ENCODE measurements at places on chromosomes 13 and 19.

GRCh38 chr13:46160471-46161066 lies 21.4 kb downstream of the LCP1 start:
- no peak for DNase-seq

DNA sequence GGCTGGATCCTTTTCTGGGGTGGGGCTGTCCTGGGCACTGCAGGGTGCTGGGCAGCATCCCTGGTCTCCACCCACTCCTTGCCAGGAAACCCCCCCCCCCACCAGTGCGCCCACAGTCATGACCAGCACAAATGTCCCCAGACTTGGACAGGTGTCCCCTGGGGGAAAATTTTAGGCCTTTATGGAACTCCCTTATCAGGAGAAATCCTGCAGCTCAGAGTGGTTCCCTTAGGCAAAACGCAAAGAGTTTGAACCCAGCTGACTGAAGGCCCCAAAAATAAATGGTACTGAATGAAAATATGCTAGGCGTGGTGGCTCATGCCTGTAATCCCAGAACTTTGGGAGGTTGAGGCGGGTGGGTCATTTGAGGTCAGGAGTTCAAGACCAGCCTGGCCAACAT lies 51.8 kb downstream of the GADD45B start:
- no peak for DNase-seq

- DNase-seq: no peak
These were observed 1552.2 kb downstream of the PCDH9 start for GRCh38 chr13:65677906-65678305.

DNA sequence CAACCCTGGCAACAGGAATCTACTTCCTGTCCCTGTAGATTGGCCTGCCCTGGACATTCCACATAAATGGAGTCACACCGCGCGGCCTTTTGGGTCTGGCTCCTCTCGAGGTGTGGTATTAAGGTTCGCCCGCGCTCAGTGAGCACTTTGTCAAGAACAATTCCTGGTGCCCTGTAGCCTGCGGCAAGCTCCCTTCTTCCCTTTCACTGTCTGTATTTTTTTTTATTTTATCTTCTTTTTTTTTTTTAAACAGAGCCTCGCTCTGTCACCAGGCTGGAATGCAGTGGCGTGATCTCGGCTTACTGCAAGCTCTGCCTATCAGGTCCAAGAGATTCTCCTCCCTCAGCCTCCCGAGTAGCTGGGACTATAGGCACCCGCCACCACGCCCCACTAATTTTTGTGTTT lies 28.3 kb downstream of the PEX11G start:
- no peak for DNase-seq

DNA sequence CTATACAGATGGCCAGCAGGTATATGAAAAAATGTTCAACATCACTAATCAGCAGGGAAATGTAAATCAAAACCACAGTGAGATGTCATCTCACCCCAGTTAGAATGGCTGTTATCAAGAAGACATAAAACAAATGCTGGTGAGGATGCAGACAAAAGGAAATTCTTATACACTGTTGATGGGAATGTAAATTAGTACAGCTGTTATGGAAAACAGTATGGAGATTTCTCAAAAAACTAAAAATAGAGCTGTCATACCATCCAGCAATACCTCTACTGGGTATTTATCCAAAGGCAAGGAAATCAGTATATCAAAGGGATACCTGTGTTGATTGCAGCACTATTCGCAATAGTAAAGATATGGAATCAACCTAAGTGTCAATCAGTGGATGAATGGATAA lies 22.9 kb downstream of the COG3 start:
- no peak for DNase-seq

DNA sequence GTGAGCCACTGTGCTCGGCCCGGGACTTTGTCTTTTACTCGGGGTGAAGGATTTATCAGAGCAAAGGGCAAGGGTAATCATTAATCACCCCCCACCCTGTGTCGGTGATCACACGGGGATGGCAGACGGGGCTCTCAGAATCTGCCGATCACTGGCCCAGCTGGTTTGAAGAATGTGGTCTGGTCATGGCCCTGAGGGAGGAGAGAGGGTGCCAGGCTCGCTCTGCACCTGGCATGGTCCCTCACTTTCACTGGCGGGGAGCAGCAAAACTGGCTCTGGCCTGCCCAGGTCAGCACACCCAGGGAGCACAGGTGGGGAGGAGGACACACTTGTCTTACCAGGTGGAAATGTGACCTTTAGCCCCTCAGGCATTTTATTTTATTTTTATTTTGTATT lies 10.2 kb downstream of the REEP6 start:
- no peak for DNase-seq

DNA sequence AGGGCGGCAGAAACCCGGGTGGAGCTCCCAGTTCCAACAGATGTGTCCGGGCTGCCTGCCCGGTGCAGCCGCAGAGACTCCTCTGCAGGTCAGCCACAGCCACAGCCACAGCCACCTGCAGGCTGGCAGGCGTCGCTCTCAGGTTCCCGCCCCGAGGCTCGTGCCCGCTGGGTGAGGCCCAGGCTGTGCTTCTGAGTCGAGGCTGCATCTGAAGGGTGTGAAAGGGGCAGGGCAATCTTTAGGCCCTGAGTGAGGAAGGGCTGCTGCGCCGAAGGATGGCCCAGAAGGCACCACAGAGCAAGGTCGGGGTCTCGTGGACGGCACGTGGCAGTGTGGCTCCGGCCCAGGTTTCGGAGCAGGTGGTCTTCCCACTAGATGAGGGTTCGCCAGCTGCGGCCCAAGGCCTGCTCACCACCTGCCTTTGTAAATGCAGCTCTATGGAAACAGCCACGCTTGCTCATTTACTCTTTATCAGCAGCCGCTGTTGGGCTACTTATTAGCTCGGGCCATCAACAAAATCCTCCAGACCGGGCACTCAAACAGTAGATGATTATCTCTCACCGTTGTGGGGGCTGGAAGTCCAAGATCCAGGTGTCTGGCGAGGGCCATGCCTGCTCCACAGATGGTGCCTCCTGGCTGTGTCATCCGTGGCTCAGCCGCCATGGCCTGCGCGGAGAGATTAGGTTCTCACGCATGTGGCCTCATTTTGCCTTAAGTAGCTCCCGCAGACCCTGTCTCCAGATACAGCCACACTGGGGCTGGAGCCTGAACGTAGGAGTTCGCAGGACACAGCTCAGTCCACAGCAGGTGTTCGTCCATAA lies 40.3 kb upstream of the TFDP1 start:
- no peak for DNase-seq

- no peak for DNase-seq
These were observed 7.2 kb downstream of the ZNF296 start for GRCh38 chr19:45069056-45069455.

- DNase-seq: no peak
These were observed 6.8 kb upstream of the UBE2L5 start for GRCh38 chr13:30415430-30416030.

DNA sequence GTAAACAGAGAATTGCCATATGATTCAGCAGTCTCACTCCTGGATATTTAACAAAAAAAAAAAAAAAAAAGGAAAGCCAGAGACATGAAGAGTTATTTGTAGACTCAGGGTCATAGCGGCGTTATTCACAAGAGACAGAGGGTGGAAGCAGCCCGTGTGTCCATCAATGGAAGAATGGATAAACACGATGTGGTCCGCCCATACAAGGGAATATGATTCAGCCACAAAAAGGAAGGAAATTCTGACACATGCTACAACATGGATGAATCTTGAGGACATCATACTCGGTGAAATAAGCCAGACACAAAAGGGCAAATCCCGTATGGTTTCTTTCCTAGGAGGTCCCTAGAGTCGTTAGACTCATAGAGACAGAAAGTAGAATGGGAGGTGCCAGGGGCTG lies 14.8 kb downstream of the ACSBG2 start:
- no peak for DNase-seq

DNA sequence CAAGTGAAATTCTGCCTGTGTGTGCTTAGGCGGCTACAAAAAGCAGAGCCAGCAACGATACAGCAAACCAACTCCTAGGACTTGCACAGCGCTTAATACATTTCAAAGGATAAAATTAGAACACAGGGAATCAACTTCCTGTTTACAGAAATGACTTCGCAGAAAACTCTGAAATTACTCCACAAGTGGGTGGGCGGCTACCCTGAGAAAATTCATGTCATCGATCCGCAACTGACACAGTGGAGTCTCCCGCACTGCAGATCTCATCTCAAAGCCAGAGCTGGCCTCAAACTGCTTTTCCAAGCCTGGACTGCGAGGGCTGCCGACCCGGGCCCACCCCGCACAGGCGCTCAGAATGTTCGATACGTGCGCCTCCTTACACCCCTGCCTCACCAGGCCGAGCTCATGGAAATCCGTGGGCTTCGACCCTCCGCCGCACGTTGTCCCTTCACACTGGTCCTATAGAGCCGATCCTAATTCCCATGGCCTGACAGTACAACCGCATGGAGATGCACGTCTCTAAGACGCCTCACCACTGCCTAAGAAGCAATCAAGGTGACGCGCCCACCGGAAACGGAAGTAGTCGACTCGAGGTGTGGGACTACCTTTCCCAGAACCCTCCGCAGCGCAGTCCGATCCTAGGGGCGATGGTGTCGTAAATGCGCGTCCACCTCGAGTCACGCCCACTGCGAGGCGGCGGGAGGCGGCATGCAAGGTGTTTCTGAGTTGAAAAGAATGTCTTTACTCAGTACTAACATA lies at the start of gene ZNF229:
Gene ZNF229, minus strand, starts transcription at position 557 of the 759 bp plus-strand sequence. CDS start 5,625 bp downstream, outside the sequence.
- DNase-seq: no peak

GRCh38 chr19:27775395-27775794 lies 1437.6 kb downstream of the UQCRFS1 start:
- no peak for DNase-seq

DNA sequence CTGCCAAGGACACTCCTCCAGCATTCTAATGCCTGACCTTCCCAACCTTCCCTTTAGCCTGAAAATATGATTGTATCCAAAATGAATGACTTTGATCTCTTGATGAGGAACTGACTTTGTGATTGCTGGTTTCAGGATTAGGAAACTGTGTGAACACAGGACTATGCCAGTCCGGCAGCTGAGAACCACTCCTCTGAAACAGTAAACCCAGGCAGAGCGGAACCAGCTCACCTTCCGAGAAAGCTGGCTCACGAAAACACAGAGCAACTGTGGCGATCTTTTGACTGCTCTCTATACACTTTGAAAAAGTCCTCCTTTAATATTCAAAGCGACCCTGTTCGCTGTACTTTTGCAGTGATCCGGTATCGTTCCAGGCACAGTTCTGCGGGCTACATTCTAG lies 258.8 kb upstream of the IRS2 start:
- DNase-seq: no peak

DNA sequence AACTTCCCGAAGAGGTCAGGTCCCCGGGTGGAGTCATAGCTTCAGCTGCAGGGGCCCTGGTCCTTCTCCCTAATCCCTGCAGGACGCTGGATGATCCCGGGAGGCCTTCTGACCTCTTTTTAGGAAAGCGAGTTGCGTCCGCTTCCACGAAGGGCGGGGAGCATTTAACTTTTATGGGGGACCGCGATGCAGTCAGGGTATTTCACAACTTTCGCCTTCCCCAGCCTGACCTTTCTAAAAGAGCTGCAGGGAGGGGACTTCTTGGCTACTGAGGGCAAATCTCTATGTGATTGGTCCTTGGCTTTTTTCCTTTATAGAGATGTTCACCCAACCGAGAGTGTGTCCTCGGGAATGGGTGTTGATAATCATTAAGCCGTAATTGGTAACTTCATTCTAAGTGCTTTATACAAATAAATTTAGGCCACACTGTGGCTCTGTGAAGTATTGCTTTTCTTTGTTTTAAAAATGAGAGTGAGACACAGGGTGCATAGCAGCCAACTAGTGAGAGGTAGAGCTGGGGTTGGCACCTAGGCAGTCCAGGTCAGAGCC lies 778 bp downstream of the ZNF230 start:
- DNase-seq: no peak

DNA sequence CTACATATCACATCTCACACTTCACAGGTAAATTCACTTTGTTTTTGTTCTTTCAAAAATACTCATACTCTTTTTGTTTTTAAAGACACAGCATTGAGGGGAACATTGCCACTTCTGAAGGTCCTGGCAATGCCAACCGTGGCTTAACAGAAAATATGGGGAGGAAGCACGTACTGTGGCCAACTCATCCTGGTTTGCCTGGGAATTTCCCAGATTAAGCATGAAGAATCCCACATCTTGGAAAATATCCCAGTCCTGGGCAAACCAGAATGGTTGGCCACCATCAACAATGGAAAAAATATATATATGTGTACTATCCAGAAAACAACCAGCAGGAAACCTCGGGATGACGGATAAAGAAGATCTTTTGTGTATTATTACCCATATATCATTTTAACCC lies 1032.2 kb upstream of the SLC10A2 start:
- no peak for DNase-seq

- no peak for DNase-seq
These were observed 20.4 kb downstream of the LMTK3 start for GRCh38 chr19:48490981-48491792.

- no peak for DNase-seq
These were observed 94.1 kb downstream of the RNASEH2B start for GRCh38 chr13:51003642-51004041.

DNA sequence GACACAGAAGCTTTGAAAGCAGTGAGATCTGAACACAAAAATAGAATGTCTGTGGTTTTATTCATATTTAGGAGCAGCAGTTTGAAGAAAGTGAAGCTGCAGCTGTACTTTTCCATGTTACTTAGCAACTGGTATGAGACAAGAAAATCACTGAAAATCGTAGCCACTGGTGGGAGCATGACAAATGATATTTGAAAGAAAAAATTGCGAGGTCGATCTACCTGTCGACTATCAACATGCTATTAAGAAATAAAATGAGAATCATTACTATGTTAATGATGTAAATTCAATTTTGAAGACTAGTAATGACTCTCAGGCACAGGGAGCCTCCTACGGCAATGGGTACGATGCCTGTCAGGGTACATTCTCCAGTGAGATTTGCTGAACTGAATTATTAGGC lies 436.4 kb downstream of the SLITRK5 start:
- no peak for DNase-seq

DNA sequence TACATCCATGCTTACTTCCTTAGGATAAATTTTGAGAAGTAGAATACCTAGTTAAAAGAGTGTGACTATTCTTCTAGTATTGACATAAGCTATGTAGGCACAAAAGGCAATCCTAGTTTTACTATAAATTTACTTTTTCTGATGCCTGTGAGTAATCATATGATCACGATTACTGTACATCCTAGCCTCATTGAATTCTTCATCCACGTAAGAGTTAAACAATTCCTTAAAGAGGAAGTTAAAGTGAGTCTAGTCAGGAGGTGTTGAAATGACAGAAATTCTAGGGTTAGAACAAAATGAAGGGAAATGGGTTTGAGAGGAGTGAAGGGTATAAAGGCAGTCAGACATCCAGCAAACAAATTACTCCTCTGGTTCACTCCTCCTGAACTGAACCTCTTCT lies at the start of gene ACOD1:
Gene ACOD1, plus strand, starts transcription at position 363 of the 400 bp plus-strand sequence. CDS start 48 bp downstream, outside the sequence.
- DNase-seq: no peak

GRCh38 chr13:87042946-87043345 lies 628.2 kb upstream of the SLITRK5 start:
- no peak for DNase-seq

- DNase-seq: no peak
These were observed 41.2 kb upstream of the KLF2 start for GRCh38 chr19:16283210-16284061.

DNA sequence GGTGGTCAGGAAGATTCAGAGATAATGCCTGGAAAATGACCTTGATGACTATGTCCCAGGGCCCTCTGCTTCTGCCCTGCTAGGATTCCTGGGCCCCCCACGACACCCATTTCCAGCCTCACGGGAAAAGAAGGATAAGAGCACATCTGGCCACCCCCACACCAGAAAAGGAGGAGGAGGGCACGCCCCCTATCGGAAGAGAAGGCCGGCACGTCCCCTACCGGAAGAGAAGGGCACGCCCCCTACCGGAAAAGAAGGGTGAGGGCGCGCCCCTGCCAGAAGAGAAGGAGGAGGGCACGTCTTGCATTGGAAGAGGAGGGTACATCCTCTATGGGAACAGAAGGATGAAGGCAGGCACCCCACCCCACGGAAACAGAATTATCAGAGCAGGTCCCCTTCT lies 84.3 kb downstream of the IER2 start:
- no peak for DNase-seq

- no peak for DNase-seq
These were observed at the start of gene IL11 for GRCh38 chr19:55370305-55370988. Gene IL11 (minus strand): TSS chr19:55370463. CDS start chr19:55370310, 153 bp downstream.

Data from GOT3 (cell line).